Activated effector memory CD4-positive, alpha-beta T cell treated with anti-CD3 and anti-CD28 coated beads, Interleukin-2, amount 50 U/mL, for 16 hours (primary cell): ENCODE measurements at places on chromosomes 1 and 21.

GRCh38 chr1:234866007-234866866 lies 256.3 kb upstream of the IRF2BP2 start:
- DNase-seq, result peak; percentile 47

- DNase-seq, result no peak
Measured at GRCh38 chr1:110760321-110760720, 85.6 kb upstream of the KCNA3 start.

- peak; percentile 22 for DNase-seq
Measured at GRCh38 chr1:37951041-37951782, 4.4 kb upstream of the INPP5B start.

- no peak for DNase-seq
Measured at GRCh38 chr1:205619376-205619775, 12.4 kb downstream of the ELK4 start.

GRCh38 chr1:232709386-232709785 lies 79.5 kb upstream of the SIPA1L2 start:
- DNase-seq, result no peak

DNA sequence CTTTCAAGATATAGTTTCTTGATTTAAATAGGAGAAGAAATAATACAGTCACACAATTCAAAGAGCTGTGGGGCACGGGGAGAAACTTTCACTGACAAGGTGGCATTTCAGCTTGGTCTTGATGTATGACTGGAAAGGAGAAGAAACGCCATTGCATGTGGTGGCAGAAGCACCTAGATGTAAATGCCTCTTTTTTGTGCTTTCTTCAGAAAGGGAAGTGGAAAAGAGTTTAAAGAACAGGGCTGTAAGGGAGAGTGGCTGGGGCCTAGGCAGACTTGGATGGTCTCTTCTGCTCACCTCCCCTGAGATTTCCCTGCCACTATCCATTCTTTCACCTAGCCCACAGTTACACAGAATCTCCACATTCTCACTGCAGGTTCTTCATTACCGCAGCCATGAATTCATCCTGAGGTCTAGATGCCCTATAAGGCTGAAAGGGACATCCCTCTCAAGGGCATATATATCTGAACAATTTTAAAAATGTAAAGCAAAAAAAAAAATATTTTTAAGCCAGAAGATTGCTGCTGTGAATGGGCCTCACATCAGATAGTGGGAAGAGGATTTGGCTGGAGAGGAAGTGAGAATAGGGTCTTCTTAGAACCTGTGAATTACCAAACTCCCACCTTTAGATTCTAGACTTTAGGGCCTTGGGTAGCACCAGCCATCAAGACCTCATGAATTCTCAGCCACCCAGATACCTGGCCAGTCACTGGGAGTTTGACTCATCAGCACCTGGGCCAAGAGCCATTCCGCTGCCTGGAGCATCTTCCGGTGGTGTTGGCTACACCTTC lies 23.4 kb downstream of the CACNA1E start:
- no peak for DNase-seq

- DNase-seq, result no peak
Measured at GRCh38 chr1:99645699-99646531, at the start of gene PALMD. PALMD (plus strand) TSS chr1:99646113; CDS start chr1:99646318, 205 bp downstream.

GRCh38 chr1:44261962-44262361 lies 48.7 kb downstream of the DMAP1 start:
- DNase-seq, result no peak

DNA sequence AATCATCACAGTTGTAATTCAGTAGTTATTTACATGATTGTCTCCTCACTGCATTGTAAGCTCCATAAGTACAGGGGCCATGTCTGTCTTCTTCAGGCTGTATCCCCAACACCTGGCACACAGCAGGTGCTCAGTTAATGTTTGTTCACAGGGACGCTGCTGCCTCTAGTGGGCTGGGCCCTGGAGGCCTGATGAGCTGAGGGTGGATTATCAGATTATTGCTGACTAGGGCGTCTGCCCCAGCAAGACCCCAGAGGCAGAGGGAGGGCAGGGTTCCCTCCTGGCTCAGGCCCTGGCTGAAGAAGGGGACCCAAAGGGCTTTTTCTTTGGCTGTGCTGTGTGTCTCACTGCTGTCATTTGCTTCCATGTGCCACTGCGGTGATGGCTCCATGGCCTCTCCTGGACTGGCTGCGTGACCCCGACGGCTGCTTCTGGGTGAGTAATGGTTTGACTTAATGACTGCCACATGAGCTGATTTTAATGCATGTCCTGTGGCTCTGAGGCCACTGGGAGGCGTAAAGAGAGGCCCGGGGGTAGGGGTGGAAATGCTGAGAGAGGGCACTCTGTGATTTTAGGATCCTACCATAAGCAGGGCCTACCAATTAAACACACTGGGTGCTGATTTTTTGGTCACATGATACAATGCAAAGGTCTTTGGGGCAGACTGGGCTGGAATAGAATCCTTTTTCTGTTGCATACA lies 20.8 kb upstream of the EPB41 start:
- DNase-seq, result peak; percentile 71

GRCh38 chr21:16082038-16082816 lies 352.4 kb downstream of the USP25 start:
- no peak for DNase-seq

- peak; percentile 79 for DNase-seq
Measured at GRCh38 chr1:41626616-41627375, 142.3 kb upstream of the EDN2 start.

DNA sequence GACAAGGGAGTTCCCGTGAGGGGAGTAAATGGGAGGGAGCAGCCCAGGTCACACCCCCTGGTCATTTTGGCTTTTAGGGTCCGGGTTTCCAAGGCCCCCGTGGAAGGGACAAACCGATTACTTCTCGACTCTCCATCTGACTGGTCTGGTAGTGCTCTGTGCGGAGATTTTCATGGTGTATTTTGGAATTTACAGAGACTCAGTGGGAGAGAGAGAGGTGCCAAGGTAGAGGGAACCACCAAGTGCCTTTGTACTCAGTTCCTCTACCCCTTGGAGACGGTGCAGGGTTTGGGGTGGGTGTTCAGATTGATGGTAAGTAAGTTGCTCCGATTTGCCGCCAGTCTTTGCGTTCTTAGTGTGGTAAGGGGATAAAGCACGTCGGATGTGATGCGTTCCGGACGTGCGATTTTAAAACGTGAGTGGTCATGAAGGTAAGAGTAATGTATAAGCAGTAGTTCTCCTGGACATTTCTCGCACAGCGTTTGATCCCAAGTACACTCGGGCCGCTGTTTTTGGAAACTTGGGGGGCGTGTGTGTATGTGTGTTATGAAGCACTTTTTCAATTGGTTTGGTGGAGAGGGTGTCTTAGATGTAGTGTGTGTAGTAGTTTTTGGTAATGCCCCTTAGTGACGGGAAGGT lies 682 bp downstream of the SUCO start:
- DNase-seq, result peak; percentile 76

- no peak for DNase-seq
Measured at GRCh38 chr21:34574601-34575529, 40.0 kb downstream of the RCAN1 start.

DNA sequence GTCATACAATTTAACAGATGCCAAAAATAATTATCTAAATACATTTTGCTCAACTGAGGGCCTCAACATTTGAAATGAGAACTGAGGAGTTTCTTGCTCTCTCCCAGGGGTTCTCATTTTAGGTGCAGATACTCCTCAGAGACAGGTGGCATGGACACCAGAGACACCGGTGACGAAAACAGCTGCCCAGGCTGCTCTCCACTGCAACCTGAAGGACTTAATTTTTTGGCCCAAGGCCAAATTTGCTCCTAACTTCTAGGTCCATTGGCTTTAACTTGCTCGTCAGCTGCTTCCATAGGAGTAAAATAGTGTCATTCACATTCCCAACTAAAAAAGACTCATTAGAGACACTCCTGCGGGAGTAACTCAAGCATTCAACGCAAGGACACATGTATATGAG lies 87.0 kb downstream of the NRIP1 start:
- DNase-seq, result no peak

DNA sequence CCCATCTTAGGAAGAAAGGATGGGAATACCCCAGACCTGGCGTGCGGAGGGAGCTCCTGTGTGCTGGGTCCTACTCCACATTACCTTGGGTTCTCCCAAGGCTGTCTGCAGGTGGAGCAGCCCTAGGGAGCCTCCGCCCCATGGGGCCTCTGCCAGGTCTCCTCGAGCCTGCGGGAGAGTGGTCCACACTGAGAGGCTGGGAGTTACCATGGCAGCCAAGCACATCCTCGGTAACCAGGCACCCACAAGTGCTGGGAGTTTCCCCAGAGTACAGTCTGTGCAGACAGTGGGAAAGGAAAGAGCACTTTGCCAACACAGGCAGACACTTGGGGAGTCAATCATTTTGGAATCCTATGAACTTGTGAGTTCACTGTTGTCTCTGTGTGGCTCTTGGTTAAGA lies 249.4 kb downstream of the DYRK1A start:
- no peak for DNase-seq

DNA sequence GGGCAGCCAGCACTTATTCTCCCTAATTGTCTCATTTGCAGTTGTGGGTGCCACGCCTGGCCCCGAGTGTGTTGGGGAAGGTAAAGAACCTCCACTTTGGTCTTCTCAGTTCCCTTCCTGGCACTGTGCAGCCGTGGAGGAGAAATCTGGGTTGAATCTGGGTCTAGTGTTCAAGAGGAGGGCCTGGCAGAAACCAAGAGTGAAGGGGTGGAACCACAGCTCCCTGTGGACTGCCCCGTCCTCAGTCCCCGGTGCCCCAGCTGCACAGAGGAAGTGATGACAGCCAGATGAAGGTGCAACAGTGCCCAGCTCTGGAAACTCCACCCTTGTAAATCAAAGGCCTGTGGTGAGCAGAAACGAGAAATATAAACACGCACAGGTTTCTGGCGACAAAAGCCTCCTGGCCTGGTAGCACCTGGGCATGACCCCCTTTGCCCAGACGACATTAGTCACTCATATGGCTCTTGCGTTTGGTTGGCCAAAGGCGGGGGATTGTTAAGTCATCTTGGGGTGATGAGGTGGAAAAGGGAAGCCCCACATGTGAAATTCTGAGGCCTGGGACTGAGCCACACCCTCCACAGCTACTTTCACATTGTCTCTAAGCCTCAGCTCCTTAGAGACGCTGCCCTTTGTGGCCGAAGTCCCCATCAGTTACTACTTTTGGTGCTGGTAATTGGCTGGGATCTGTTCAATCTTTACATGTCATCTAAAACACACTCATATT lies 4.2 kb upstream of the ECE1 start:
- peak; percentile 95 for DNase-seq

DNA sequence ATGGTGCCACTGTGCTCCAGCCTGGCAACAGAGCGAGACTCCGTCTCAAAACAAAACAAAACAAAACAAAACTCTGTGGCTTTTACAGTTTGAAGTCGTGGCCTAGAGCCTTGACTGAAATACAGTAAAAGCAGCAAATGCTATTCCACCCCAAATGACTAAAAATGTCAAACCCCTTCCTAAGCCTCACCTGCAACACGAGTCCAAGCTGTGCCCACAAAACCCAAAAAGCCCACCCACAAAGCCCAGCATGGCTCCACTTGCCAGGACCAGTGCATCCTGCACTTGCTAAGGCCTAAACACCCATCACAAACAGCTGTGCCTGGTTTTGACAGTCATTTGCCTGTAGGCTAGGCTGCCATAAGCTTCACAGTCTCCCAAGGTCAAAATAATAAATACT lies 21.3 kb downstream of the VAV3 start:
- no peak for DNase-seq

GRCh38 chr1:42675467-42675866 lies 6.8 kb upstream of the YBX1 start:
- no peak for DNase-seq

DNA sequence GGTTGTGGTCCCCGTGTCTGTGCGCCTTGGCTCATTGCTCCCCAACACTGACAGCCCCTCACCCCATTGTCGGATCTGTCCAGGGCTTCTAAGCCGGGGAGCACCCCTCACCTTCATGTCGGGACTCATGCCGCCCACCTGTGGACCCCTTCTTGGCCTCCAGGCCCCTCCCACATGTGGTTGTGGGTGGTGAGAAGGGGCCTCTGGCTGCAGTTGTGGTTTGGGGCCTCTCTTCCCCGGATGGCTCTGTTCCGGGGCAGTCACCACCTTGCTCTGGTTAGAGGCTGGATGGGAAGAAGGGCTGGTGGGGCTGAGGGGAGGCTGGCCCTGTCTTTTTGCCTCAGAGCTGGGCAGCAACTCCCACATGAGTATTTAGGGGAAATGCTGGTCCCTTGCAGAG lies 158.6 kb upstream of the C1orf174 start:
- DNase-seq, result no peak

DNA sequence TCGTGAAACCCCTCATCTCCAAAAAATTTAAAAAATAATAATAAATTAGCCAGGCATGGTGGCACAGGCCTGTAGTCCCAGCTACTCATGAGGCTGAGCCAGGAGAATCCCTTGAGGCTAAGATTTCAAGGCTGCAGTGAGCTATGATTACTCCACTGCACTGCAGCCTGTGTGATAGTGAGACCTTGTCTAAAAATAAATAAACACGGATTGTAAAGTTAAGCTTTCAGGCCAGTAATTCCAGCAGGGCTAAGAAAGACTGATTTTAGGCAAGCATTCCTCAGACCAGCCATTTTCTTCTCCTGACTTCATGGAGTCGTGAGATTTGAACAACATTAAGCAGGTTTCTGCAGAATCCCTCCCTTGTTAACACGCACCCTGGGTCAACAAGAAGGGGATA lies 77.2 kb upstream of the EFHD2 start:
- DNase-seq, result no peak

DNA sequence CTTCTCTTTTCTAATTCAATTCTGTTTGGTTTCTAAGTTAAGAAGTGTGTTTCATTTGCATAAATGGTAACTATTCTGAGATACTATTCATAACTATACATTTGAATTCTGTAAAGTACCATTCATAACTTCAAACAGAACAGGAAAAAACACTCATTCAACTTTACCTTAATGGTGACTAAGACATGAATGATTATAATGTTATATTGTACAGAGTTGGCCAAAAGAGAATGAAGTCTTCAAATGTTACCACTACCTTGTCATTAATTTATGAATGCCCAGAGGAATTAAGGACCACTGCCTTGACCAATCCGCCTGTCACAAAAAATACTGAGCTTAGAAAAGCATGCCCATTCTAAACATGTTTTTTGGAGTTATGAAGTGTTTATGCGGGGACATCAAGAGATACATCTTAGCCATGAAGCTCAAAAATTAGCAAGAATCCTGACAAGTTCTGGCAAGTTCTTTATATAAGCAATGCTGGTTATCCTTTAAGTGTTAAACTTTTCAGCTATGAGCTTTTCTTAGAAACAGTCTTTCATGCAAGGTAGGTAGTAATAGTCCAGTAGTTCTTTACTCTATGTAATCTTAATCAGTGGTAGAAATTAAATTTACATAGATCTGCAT lies 7.9 kb downstream of the WASF2 start:
- DNase-seq, result no peak
